Pericardium fibroblast (primary cell): ENCODE measurements at places on chromosomes 1 and 21. TPM values are rescaled to one million over a fixed set of nuclear protein-coding genes. Genes with fewer than 3 reads are reported as not detected.

The KCNJ9 gene
- total RNA-seq: 0.60 TPM in 1 of 2 replicates, not detected in the other

The TMEM269 gene
- total RNA-seq: under 0.01 TPM in 1 of 2 replicates, not detected in the other

The TFF2 gene
- not detected in 2 replicates for total RNA-seq

The ASCL5 gene
- total RNA-seq: not detected in 2 replicates

The ICOSLG gene
- total RNA-seq: 0.35 TPM in 1 of 2 replicates, not detected in the other

The CASQ1 gene
- total RNA-seq: not detected in 2 replicates

The RCAN3 gene
- 1.5 and 1.9 TPM in 2 replicates for total RNA-seq

The CFAP57 gene
- 0.23 and 0.26 TPM in 2 replicates for total RNA-seq

The LCE3E gene
- total RNA-seq: not detected in 2 replicates

The TMEM82 gene
- total RNA-seq: not detected in 2 replicates

The TMCO1 gene
- 53.2 and 76.3 TPM in 2 replicates for total RNA-seq

The OSBPL9 gene
- 20.0 and 49.9 TPM in 2 replicates for total RNA-seq

The HIVEP3 gene
- 0.93 and 2.2 TPM in 2 replicates for total RNA-seq

The NUP210L gene
- total RNA-seq: under 0.01 TPM in 1 of 2 replicates, not detected in the other

The KLHDC9 gene
- total RNA-seq: 0.58 and 3.3 TPM in 2 replicates

The CTXND2 gene
- not detected in 2 replicates for total RNA-seq
